ENCODE measurements at places on chromosomes 12 and 14. TPM values are rescaled to one million over a fixed set of nuclear protein-coding genes. Genes with fewer than 3 reads are reported as not detected.

DNA sequence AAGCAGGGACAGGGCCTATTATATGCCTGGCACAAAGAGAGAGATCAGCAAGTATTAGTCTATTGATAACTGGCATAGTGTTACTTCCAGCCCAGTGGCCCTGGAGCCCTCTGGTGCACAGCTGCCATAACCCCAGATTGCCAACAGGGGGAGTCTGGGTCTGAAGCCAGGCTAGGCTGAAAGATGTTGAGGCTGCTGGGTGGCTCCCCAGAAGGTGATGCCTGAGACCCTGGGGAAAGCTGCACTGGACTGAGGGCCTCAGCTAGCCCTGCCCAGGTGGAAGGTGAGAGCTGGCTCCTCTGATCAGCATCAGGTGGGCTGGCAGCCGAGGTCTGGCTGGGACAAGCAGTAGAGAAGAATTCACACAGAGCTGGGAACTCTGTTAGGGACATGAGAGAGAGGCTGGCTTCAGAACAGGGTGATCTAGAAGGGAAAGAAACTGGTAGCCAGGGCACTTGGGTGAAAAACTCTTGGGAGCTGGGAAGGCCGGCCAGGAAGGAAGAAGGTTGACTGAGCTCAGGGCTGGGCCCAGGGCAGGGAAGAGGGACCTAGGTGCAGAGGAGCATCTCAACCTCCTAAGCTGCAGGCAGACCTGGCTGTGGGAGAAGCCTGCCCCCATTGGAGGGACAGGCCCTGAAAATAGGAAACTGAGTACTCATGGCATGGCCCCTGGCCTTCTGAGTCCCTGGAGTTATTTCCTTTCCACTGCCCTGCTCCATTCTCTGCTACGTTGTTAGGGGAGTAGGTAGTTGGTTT lies 3.9 kb downstream of the GZMH start:
- DNase-seq: no peak

DNA sequence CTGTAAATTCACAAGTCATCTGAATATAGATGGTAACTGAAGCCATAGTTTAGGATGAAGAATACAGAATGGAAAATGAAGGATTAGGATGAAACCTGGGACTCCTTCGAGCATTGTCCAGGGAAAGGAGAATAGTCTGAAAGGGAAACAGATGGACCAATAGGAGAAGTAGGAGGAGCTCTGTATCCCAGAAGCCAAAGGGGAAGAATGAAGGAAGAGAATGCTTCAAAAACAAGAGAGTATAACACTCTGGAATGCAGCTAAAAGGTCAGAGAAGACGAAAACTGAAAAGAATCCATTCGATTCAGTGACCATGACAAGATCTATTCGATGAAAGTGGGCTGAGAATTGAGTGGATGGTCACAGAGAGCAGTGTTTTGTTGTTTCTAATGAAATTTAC lies 1.0 kb downstream of the GMFB start:
- no peak for DNase-seq

DNA sequence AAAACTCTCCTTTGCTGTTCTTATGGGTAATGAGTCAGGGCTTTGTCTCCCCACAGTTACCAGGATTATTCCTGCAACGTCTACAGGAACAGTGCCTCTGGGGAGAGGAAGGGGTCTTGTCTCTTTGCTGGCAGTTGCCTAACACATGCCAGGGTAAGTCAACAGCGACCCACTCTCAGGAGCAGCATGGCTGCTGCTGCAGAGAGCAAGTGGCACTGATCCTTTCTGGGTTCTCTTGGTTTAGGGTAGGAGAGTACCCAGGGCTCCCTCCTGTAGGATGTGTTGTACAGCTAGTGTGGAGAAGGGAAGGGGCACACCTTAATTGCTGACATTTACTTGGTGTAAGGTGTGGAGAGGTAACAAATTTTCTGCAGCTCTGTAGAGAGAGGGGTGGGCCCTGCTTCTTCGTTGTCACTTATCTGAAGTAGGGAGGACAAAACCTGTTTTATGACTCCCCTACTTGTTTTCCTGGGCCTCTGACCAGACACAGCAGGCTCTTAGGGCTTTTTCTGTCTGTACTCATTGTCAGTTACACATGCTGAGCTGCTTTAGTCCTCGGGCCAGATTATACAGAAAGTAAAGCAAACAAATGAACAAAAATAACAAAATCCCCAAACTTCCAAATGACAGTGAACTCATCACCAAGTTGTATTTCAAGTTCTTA lies 168.2 kb downstream of the ACSS3 start:
- no peak for DNase-seq

DNA sequence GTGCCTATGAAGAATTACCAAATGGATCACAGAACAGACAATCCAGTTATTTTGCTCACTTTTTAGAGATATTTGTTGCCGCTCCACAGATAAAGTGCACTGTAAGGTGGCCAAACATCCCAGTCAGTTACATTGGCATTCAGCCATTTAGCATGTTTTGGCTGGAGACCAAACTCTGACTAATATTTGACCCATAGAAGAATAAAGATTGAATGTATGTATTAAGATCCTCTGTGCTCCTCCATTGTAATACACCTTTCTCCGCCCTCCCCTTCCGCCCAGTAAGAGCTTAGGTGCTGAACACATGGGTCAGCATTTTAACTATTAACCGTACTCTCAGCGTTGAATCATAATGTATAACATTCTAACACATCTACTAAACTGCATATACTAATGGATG lies 163.4 kb downstream of the ANO6 start:
- DNase-seq: no peak

- DNase-seq: no peak
Measured at GRCh38 chr12:2690348-2691005, 104.3 kb upstream of the FKBP4 start.

DNA sequence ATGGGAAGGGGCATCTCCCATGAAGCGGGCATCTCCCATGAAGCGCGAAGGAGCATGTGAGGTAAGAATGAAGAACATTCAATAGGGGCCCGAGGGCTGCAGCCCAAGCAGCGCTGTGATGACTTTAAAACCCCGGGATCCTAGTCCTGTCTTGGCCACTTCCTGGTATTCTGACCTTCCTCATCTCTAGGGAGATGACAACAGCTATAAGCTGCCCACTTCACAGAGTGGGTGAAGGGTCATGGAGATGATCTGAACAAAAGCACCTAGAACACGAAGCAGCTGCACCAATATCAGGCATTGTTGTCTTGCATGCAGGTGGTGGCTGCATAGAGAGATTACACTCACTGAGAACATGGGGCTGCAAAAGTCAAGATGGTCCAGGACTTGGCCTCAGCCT lies 64.5 kb downstream of the SPTB start:
- DNase-seq: no peak

- DNase-seq: no peak
Measured at GRCh38 chr14:36055681-36056225, 120.8 kb downstream of the PTCSC3 start.

- DNase-seq: no peak
Measured at GRCh38 chr12:83691730-83692129, 1005.0 kb downstream of the TMTC2 start.

DNA sequence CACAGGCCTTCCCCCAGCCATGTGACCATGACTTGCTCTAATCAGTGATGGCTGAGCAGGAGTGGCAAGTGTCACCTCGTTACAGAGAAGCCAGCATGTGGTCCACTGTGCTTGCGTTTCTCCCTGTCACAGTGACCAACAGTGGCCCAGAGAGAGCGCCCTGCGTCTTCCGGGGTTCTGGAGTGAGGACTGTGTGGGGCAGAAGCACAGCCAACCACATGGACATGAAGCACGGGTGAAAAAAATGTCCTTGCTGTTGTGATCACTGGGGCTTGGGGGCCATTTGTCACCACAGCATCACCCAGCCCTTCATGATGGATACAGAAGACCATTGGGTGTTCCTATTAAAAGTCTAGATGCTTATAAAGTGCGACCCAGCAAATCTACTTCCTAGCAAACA lies 174.6 kb upstream of the C14orf180 start:
- no peak for DNase-seq

Gene TAS2R13
- 2.9 TPM for total RNA-seq

Gene TNS2
- 114 TPM for total RNA-seq

Gene STYK1
- total RNA-seq: not detected

Gene FKBP3
- total RNA-seq: 32.6 TPM
